Ureter (tissue), 1 donor: ENCODE measurements at places on chromosomes 5 and 9. TPM values are rescaled to one million over a fixed set of nuclear protein-coding genes. Genes with fewer than 3 reads are reported as not detected.

Gene ANKH
- 48.9 TPM for total RNA-seq

Gene RNF180
- 22.9 TPM for total RNA-seq

Gene TMOD1
- 29.3 TPM for total RNA-seq

Gene ITGA2
- 40.5 TPM for total RNA-seq

Gene PRSS3
- total RNA-seq: 6.5 TPM

Gene IL17B
- total RNA-seq: not detected

DNA sequence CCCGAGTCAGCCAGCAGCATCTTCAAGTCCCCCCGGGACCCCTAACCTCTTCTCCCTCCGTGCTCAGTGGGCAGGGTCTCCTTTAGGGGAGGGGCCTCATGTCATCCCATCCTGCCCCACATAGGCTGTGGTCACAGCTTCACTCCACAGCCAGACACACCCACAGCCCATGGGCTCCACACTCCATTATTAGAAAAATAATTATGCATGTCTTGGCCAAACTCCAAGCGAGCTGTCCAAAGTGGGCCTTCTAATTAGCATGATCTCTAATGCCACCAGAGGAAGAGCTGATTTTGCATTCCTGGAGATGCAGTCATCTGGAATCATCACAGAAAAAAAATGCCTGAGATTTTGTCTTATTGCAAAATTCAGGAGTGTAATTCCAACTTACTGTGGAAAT, 418.2 kb downstream of the IRX2 start:
- no peak for DNase-seq

DNA sequence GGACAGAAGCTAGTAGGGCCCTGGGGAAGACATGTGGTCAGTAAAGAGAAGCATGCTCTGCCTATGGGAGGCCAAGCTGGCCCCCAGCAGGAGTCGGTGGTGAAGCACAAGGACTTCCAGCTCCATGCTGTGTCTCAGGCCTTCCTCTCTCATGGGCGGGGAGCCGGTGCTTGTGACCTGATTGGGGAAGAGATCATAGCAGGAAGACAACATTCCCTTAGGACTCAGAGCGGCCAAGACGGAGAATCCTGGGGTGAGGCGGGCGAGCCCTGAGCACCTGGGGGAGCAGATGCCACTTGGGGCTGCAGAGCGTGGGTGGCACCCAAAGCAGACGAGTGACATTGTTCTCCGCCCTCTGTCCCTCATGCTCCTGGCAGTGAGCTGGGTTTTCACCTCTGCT, 33.3 kb upstream of the CNOT6 start:
- DNase-seq: no peak

- DNase-seq: no peak
Measured at GRCh38 chr5:43418561-43418960, 6.4 kb upstream of the CCL28 start.

- DNase-seq: no peak
Measured at GRCh38 chr9:37374892-37375291, 47.6 kb upstream of the GRHPR start.

GRCh38 chr5:174523311-174524071, 200.9 kb upstream of the MSX2 start:
- no peak for DNase-seq

DNA sequence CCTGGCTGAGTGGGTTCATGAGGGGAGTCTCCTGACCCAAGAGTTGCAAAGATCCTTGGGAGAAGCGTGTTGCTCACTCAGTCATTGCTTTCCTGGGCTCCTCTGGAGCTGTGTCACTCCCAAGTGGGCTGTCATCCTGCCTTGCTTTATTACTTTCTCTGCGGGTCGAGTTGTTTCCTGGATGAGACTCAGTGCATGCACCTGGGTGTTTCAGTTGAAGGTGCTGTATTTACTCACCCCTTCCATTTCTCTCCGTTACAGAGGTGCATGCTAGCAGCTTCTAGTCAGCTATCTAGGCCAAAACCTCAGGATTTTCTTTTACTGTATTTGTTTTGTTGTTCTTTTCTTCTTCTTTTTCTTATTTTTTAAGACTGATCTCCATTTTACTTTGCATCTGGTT, 785.5 kb upstream of the EDIL3 start:
- DNase-seq: no peak

DNA sequence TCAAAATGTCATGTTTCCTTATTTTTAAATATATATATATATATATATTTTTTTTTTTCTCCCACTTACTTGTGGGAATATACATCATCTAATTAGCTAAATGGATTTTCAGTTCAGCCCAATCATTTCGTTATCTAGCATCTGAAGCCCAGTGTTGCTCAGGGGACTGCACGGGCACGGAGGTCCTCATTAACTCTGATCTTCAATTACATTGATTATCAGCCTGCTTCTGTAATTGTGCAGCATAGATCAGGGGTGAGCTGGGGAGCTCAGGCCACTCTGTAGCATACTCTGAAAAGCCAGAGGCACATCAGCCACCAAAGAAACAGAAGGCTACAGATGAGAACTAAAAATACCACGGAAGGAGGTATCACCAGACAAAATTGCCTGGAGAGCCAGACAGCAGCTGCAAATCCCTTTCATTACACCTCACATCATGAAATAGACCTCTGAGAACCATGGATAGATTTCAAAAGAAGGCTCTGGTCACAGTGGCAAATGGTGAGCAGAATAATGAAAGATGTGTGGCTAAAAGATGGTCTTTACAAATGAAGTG, 326.4 kb downstream of the TRIM32 start:
- no peak for DNase-seq

GRCh38 chr5:150043657-150044328, 42.6 kb downstream of the CSF1R start:
- no peak for DNase-seq

DNA sequence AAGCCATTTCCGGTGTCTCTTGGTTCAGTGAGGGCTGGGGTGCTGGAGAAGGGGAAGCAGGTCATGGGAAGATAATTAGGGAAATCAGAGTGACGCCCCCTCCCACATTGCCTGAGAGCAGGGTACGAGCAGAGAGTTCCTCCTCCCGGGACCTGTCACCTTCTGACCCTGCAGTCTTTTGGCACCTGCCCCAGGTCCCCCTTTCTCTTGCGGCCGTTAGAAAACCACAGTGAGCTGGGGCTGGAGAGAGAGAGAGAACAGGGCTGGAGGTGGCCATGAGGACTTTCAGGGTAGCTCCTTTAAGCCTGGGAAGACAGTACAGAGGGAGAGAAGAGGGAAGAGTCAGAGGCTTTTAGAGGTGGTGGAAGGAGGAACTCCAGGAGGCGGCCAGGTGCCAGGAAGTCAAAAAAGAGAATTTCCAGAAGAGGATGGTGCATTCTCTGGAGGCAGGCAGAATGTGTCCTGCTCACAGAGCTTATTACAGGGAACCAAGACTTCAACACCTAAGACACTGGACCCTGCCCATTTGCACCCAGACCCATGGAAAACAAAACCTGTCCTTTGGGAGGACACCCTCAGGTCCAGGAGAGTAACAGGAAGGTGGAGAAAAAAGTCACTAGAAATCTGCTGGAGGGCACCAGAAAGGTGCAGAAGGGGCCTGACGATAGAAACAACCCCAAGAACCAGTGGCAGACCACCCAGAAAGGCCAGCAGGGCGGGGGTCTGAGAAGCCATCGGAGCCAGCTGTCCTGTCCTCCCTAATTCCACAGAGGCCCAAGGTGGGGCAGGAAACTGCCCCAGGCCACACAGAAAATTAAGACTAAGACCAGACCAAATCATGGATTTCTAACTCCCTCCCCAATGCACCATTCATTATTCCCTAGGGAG, 6.5 kb upstream of the ACSL6 start:
- peak; percentile 35 for DNase-seq

- DNase-seq: no peak
Measured at GRCh38 chr9:1938675-1939170, 76.4 kb upstream of the SMARCA2 start.

DNA sequence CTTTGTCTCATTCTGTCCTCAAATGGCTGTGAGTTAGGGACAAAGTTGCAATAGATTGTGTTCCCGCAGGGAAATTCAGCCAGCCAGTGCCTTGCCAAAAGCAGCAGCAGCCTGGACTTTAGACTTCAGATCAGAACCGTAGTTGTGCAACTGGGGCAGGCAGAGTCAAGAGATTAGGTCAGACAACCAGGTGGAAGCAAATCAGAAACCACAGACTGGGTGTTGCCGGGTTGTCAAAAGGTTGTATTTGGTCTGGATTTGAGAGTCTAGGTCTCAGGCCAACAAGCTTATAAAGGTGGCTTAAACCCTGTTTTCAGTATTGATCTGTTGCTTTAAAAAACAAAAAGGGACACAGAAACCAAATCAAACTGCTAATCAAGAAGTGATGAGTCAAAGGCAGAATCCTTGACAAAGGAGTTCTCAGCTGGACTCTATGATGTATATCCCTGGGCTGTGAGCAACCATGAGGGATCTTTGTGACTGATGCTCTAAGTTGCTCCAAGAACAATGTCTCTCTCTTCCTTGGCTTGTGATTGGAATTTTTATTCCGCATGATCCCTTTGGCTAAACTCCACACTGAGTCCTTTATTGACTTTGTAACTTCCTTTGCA, 20.9 kb downstream of the RFK start:
- DNase-seq: peak; percentile 62

GRCh38 chr9:126171641-126172040, 155.0 kb upstream of the MVB12B start:
- DNase-seq: no peak

- no peak for DNase-seq
Measured at GRCh38 chr5:146447734-146448380, 724 bp downstream of the TCERG1 start.

DNA sequence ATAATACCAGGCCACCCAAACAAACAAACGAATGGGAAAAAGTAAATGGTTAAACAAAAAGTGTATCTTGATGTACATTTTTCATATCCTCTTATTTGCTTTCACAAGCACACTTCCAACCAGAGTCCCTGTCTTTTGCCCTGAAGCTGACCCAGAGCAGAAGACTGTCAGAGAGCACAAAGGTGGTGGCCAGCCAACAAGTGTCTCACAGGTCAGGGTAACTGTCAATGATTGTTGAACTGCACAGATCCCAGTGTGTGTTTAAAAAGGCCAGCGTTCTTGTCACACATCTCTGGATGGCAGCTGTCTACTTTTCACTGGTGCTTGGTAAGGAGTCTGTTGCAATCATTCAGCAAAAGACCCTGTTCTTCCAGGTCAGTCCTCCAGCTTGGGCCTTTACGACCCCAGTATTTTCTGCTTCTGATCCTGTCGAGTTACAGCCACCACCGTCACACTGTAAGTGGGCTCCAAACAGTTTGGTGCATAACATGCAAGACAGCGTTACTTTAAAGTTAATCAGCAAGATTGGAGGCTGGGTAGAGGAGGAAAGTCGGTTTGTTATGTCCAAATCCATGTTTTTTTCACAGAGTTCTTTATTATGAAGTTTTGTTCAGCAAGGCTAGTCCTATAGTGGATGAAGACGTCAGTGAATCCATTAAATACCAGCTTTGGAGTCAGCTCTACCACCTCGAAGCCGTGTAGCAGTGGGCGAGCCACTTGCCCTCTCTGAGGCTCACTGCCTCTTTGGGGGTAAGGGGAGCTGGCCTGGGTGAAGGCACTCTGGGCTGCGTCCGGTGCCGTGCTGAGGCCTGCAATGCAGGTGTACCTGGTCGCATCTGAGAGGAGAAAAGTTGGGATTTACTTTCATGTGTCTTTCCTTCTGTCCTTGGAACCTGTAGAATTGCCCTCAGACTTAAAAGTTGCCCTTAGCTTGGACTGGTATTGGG, 265.7 kb downstream of the AOPEP start:
- no peak for DNase-seq
